ENCODE measurements at places on chromosomes 2 and 18.
A peak's percentile ranks its signal among the peaks of the same experiment; 100 is the strongest.

- DNase-seq, result no peak
Observed at GRCh38 chr2:150174971-150175421, 312.5 kb downstream of the RND3 start.

DNA sequence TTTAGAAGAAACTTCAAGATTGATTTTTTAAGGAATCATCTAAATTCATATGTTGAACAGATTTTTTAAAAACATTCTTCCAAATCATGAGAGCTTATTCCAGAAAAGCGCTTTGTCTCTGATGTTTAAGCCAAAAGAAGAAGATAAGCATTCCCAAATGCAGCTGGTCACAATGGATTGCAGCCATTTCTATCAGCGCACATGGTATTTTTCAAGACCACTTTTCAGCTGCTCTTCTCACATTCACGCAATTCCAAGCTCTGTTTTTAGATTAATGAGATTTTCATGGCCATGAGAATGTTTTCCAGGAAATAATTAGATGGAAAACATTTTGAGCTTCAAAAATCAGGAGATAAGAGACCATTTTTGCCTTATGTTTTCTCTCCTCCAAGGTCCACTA lies 8.7 kb downstream of the OSBPL1A start:
- no peak for DNase-seq

- no peak for DNase-seq
Observed at GRCh38 chr2:49569176-49569575, 414.9 kb upstream of the FSHR start.

DNA sequence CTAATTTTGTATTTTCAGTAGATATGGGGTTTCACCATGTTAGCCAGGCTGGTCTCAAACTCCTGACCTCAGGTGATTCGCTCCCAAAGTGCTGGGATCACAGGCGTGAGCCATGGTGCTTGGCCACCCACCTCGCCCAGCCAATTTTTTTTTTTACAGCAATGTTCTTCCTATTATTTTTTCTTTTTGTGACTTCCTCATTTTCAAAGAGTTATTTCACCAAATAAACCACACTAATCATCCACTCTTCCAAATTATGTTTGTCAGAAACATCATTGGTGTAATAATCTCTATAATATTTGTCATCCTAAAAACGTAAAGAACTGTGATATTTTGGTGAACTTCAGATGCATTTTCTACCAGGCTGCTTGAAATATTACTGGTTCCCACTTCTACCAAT lies 16.3 kb upstream of the PDCL3 start:
- no peak for DNase-seq

DNA sequence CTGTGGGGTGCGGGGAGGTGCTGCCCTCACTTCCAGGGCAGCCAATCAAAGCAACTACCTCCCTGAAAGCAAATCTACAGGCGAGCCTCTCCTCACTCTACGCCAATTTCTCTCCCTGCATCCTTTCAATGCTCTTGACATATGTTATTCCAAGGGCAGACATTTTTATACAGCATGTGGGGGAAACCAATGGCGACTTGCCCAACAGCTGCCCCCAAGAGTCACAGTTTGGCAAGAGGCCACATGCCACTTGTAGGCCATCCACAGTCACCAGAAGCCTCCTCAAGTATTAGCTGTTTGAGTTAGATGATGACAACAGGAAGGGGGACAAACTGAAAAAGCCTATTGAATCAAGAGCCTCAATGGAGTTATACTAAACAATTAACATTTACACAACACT lies 114.6 kb downstream of the MYO5B start:
- no peak for DNase-seq

DNA sequence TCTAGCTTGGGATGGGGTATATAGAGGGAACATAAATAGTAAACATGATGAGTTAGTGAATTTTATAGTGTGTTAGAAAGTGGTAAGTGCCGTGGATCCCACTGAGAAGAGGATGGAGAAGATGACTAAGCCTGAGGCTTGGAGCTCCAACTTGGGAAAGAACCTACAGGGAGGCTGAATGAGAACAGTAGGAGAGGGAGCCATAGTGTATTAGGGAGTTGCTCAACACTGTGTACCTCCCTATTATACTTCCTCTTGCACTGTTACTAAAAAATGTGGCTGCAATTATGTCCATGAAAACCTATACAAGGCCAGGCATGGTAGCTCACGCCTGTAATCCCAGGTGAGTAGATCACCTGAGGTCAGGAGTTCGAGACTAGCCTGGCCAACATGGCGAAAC lies 2.9 kb upstream of the SLC19A3 start:
- no peak for DNase-seq

GRCh38 chr2:190891372-190891771 lies 10.8 kb downstream of the GLS start:
- no peak for DNase-seq

DNA sequence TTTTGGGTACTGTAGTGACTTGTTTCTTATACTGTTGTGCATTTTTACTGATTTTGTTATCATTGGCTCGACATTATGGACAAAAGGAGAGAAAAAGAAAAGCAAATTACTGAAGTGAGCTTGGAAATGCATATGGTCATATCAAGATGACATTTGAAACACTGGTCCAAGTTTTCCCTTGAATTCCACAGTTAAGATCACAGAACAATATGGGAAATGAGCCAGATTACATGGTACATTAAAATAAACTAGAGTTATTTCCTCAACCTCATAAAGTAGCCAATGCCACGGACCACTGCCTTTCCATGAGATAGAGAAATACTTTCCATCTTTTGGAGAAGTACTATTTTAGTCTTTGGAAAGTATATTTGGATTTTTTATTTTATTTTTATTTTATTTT lies 62.0 kb upstream of the SGPP2 start:
- DNase-seq, result no peak

DNA sequence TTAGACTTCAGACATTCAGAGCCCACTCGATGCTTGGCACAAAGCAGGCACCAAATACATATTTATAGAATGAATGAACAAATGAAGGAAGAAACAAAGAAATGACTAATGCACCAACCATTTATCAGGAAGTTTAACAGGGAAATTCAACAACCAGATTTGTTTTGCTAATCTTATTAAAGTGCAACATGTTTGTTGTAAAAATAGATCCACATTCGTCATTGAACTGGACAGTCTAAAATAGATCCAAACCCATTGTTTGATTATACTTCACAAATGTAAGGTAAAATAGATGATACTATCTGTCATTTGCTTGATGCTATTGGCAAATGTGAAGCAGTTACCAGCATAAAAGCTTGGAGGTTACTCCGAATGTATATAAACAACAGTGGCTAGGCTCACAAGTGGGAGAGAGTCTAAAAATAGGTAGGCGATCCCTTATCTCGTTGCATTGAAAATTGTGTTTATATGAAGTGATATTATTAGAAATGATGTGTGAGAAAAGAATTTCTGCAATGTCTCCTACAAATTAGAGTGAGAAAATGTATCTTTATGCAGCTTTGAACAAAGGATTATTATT lies 246.2 kb downstream of the NEDD4L start:
- DNase-seq, result no peak

- DNase-seq, result no peak
Observed at GRCh38 chr2:127942002-127942401, 56.2 kb upstream of the AMMECR1L start.

- no peak for DNase-seq
Observed at GRCh38 chr18:13180614-13181375, 37.8 kb upstream of the LDLRAD4 start.

DNA sequence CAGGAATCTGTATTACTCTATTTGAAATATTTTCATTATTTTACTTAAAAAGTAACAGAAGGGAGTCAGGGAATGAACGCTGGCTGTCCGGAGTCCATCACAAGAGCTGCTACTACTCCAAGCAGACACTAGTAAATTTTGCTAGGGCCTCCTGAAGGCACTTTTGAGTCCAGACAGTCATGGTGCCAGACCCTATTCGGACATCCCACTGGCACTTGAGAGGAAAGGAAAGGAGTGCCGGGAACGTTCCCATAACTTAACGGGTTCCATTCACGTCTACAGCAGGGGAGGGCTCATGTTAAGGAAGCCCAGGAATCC lies 563 bp upstream of the GMCL1 start:
- no peak for DNase-seq

- no peak for DNase-seq
Observed at GRCh38 chr2:196591621-196592022, 47.9 kb upstream of the CCDC150 start.

GRCh38 chr2:189178726-189179569 lies 613 bp downstream of the COL5A2 start:
- DNase-seq, result peak; percentile 63

GRCh38 chr2:178317811-178318210 lies 123.5 kb downstream of the OSBPL6 start:
- no peak for DNase-seq

DNA sequence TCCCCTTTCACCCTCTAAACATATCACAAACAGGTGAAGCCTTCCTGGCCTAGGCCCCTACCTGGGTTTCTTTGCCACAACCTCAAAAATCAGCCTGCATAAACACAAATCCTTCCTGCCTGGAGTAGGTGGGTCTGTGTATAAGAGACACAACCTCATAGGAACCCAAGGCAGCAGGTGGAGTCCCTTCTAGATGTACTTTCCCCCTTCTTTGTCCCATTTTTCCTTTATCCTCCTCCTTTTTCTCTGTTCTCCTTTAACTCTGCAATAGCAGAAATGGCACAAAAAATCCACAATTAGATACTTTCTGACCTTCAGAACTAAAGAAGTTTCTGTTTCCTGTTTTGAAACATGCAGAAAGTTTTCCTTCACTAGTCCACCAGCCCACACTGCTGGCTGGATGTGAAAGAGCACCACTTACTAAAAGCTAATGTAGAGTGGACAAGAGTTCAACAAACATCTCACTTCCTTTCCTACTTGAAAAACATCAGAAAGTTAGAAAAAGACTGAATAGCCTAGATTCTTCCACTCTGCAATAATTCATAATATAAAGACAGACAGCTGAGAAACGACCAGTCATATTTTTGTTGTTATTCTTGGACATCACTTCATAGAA lies 11.2 kb downstream of the SLC40A1 start:
- no peak for DNase-seq

DNA sequence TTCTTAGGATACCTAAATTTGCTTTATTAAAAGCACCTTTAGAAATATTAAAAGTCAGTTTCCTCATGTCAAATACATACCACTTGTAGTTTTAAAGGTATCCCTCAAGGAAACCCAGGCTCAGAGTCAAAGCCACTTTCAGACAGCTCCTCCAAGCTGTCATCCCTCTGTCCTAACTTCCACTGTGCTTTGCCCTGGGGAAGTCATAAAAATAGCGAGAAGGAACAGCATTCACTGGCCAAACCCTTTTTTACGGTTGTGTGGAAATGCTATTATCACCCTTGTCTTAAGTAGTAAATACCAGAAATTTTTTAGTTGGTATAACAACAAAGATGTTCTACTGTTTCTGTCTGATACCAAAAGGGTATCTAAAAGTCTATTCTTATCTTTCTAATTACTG lies 680.5 kb downstream of the ZEB2 start:
- no peak for DNase-seq

DNA sequence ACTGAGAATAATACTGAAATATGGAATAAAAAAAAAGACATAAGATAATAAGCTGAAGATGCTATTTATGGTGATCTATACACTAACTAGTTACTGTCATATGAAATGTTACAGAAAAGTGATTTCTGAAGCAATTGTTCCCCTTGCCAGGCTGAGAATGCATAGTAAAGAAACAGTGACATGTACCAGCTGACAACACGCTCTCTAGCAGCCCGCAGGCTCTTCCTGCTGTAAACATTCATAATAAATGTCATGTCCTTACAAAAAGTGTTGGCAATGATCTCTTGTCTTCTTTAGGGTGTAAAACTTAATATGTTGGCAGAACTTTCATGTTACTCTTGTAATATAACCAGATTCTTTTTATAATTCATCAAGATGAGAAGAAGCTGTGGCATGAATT lies 1171.3 kb downstream of the DSC3 start:
- DNase-seq, result no peak

GRCh38 chr2:216700781-216701180 lies 5.4 kb upstream of the IGFBP5 start:
- DNase-seq, result no peak

GRCh38 chr2:10867692-10868420 lies 43.9 kb upstream of the KCNF1 start:
- no peak for DNase-seq

- DNase-seq, result no peak
Observed at GRCh38 chr2:138818556-138818955, 38.4 kb upstream of the NXPH2 start.

DNA sequence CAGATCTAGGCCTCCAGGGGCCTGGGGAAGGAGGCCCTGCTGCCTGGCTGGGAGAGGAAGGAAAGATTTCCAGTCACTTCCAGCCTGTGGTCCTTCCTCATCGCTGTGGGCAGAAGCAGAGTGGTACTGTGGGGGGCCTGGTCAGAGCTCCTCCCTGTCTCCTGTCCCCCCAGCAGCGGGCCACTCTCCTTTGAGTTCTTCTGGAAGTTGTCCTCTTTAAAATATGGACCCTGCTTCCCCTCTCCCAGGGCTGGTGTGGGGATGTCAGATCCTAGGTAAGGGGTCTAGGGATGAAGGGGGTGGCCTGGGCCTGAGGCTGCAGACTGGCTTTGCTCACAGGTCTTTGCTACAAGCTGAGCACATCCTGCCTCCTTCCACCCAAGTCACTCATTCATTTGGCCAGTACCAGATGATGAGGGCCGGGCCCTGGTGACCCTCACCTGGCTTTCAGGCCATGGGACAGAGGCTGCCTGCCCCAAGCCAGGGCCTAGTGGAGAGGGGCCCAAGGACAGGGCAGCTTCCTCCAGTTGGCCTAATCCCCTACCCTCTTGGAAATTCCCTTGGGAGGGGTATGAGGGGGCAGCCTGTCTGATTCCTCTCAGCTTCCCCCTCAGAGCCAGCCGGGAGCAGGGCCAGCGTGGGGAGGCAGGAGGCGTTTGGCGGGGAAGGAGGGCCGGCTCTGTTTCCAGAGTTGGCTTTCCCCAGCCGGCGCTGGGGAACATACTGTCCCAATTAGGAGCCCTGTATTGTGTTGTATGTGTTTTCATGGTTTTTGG lies 231.9 kb downstream of the DYSF start:
- DNase-seq, result no peak

GRCh38 chr2:211946960-211947359 lies 591.6 kb downstream of the ERBB4 start:
- no peak for DNase-seq

DNA sequence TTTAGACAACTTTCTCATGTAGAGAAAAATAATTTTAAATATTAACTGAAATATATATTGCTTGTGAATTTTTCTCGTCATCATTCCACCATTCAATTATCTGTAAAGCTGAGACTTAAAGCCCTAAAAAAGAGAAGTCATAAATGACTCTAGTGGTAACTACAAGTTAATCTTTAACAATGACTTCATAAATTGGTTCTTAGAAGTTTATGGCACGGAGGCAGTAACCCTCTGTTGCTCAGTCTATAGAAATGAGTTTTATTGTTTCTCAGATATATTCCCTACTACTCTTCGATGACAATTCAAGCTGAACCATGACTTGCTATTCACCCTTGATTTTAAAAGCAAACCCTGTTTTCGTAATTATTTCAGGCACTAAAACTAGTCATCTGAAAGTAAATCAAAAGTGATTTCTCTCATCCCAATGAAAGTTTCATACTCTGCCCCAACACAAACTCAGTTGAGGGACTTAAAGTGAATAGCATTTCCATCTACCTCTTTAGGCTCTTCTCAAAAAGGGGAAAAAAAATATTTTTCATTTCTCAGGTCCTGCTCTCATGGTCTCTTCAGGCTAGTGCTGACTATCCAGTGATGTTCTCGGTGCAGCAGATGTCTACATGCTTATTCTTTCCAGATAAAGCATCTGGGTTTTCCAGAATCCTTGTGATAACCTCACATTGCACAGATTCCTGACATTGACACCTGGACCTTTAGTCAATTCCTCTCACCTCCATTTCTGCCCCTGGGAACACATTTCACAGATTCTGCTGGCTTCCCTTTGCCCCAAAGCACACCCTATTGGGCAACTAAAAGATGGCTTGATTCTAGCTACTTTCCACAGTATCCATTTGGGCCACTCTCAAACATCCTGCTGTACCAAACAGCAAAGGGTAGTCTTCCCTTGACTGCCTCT lies 207.8 kb upstream of the LRATD1 start:
- DNase-seq, result no peak

Measured in left kidney (tissue), 8 donors.